Cortex of kidney (tissue), 1 donor: ENCODE measurements at places on chromosomes 1 and 21.
A peak's percentile ranks its signal among the peaks of the same experiment; 100 is the strongest.

- no peak for DNase-seq
These were observed 5.4 kb upstream of the SUMO3 start for GRCh38 chr21:44823179-44823660.

DNA sequence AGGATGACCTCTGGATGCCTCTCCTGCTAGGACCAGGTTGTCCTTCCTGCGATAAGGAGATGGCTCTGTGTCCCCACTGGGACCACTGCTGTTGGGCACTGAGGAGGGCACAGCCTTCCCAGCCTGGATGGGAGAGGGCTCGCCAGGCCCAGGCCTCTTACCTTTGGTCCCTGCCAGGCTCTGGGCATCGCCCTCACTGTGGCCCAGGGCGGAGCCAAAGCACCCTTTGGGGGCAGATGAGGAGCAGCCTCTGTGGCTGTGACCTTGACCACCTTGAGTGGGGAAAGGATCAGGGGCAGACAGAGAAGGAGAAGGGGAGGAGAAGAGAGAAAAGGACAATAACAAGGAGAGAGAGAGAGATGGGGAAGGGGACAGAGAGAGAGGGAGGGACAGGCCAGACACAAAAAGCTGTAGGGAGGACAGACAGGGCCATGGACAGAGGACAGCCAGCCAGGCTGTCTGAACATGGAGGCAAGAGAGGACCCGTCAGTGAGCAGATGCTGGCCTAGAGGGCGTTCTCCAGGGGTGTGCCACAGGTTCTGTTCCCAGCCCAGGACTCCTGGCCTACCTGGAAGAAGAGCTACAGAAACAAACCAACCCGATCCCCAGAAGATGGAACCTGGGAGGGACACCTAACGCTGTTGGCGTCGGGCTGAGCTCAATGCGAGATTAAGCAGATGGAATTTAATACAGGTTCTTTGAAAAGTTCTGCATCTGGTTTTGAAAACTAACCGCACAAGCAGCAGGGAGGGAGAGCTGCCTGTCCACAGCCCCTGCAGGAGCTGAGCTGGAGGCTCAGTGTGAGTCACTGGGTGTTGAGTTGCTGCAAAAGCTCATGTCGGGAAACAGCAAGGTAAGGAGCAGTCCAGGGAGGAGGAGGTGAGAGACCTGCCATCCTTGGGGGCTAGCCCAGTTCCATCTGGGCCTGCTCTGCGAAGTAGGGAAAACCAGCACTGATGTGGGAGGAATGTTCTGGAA lies 262.1 kb downstream of the PTPRU start:
- DNase-seq: no peak

DNA sequence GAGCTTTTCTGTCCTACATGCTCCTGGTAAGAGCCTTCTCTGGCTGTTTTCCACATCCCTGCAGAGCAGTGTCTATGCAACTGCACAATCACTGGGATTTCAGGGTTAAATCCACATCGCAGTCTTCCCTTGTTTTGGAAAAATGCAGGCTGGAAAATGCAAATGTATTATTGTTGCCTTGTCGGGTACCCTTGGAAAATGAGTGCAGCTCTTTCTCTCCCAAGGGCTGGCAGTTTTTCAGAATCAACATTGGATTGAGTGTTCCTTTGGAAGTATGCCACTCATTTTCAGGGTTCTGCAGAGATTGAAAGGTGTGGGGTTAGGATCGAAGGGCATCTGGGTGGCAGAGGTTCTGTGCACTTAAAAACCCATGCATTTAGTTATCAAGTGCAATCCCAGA lies 3.2 kb downstream of the NOS1AP start:
- DNase-seq: no peak

GRCh38 chr1:16716691-16717335 lies 23.5 kb upstream of the RNU1-4 start:
- no peak for DNase-seq

DNA sequence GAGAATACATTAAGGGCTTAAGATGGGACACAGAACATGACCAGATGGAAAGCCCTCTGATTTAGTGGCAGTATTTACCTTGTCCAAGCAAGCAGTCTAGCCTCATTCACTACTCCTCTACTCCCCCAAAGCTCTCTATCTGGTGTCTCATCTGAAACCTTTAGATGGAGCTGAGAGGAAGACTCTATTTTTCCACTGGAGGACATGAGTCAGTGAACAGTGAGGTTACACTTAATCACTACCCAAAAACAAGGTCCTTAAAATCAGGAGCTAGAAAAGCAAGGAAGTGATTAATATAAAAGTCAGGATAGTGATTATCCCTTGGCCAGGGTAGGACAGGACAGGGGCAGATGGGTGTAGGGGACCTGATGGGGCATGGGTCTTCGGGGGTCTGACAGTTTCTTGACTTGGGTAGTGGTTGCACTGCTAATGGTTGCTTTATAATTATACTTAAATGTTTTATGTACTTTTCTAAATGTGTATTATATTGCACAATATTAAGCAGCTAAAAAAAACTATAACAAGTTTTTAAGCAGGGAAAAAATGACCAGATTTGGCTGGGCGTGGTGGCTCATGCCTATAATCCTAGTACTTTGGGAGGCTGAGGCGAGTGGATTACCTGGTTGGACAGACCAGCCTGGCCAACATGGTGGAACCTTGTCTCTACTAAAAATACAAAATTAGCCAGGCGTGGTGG lies 3.0 kb downstream of the PTPN22 start:
- DNase-seq: no peak

GRCh38 chr1:45772971-45773370 lies 22.5 kb upstream of the IPP start:
- no peak for DNase-seq

DNA sequence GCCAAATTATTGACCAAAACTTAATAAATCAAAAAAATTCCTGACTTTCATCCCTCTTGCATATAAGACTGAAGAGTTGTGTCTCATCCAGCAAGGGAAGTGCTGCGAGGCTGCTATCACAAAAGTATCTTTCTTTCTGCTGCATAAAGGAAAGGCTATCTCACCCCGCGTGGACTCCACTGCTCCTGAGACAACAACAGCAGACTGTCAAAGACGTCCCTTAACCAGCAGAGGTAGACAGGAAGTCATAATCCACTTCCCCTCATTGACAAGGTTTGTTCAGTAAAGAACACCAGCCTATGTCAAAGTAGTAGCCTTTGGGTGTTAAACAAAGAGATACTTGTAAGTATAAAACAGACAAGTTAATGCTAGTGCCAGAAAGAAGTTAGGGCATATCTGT lies 29.4 kb downstream of the VPS26C start:
- DNase-seq: no peak

- DNase-seq: no peak
These were observed 178.0 kb downstream of the HIVEP3 start for GRCh38 chr1:41740630-41741239.

DNA sequence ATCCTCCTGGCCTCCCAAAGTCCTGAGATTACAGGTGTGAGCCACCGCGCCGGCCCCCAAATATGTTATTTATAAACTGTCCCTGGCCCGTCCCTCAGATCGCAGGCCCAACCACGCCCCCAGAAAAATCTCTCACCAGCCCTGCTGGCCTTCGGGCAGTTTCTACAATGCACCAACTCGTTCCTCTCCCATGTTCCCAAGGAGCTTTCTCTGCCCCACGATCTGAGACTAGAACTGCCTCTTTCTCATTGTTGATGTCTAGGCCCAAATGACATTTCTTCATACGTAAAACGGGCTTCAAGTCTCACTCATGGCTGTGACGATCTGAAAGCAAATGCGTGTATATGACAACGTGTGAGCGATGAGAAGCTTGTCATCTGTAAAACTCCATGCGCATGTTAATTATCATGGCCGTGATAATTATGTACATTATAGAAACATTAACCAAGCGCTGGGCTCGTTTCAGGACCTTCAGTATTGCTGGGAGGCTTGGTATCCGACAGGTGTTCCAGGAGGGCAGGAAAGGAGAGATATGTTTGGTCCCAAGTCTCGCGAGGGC lies 748 bp upstream of the NIPAL3 start:
- DNase-seq: no peak

GRCh38 chr1:94227624-94228023 lies 9.8 kb downstream of the ARHGAP29 start:
- DNase-seq: no peak

GRCh38 chr1:183577897-183578465 lies 12.3 kb downstream of the NCF2 start:
- no peak for DNase-seq

- no peak for DNase-seq
These were observed 37.6 kb upstream of the CTBS start for GRCh38 chr1:84611796-84612195.

- peak; percentile 44 for DNase-seq
These were observed at the start of gene DDI2 for GRCh38 chr1:15617173-15618076. Gene DDI2, plus strand, starts transcription at chr1:15617458. Its CDS starts 213 bp downstream, at chr1:15617671.

GRCh38 chr1:229781453-229781852 lies 155.4 kb downstream of the URB2 start:
- no peak for DNase-seq

- no peak for DNase-seq
These were observed 52.5 kb upstream of the TINAGL1 start for GRCh38 chr1:31523769-31524168.

DNA sequence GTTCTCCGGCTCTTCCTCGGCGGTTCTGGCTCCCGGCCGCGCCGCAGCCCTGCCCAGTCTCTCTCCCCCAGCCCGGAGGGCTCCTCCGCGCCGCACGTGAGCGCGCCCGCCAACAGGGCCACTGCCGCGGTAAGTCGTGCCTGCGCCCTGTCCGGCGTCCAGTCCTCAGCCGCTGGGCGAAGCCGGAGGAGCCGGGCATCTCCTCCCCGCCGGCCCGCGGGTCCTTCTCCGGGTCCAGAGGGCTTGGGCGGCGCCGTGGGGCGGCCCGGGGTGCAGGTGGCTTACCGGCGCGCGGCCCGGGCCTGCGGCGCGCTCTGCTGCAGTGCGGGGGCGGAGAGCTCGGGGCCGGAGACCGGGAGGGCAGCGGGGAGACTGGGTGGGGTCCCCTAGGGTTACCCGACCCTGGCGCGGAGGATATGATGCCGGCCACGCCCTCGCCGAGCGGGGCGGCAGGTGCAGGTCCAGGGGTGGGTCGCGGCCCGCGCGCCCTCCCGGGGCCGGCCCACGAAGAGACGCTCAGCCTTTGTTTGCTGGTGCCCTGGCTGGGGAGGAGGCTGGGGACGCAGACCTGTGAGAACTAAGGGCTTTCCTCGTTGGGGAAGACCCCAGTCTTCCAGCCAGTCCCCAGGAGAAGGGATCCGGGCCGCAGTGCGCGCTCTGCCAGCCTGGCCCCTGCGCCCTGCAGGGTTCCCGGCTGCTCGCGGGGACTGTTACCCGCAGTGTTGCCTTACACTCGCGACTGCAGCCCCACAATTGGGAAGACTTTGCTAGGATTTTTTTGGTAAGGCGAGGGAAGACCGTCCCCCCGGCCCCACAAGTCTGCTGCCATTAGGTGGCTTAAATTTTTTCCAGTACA lies at the start of gene DOP1B:
TSS of gene DOP1B (plus strand) at position 10 of the 856 bp plus-strand sequence. CDS start 7,910 bp downstream, outside the sequence.
- DNase-seq: no peak

GRCh38 chr1:97668945-97669344 lies 251.9 kb downstream of the DPYD start:
- DNase-seq: no peak

- DNase-seq: no peak
These were observed 17.4 kb upstream of the KCNAB2 start for GRCh38 chr1:6028042-6028850.

DNA sequence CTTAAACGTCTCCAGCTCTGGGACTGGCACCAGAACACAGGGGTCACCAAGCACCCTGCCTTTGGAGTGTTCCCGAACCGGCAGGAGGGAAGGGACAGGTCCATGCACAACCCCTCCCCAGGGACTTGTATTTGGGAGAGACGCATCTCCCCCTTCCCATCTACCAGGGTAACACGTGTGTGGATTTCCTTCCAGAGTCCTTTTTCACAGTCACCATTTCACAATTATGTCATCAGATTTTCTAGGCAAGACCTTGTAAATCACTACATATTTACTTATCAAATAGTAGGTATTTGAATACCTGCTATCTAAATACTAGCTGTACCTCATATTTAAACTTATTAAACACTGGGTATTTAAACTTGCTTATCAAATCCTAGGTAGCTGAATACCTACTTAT lies 57.4 kb upstream of the AJAP1 start:
- DNase-seq: no peak

DNA sequence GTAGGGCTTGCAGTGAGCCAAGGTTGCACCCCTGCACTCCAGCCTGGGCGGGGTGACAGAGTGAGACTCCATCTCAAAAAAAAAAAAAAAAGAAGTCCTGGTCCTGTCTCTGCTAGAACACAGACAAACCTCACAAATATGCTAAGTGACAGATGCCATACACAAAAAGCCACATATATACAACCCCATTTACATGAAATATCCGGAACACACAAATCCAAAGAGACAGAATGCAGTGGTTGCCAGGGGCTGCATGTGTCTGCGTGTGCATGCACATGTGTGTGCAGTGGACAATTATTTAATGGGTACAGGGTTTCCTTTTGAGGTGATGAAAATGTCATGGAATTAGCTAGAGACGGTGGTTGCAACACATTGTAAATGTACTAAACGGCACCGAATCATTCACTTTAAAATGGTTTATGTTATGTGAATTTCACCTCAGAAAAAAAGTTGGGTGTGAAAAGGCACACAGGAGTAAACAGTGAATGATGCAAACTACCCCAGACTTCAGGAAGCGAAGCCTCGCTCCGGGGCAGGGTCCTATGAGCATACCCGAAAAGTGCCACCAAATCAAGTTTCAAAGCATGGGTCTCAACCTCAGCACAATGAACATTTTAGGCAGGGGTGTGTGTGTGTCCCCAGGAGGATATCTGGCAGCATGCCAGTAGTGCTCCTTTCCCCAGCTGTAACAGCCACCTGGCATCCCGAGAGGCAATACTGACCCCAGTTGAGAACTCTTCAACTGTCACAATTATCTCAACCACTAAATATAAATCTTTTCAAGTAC lies 48.3 kb downstream of the GNB1 start:
- DNase-seq: no peak

DNA sequence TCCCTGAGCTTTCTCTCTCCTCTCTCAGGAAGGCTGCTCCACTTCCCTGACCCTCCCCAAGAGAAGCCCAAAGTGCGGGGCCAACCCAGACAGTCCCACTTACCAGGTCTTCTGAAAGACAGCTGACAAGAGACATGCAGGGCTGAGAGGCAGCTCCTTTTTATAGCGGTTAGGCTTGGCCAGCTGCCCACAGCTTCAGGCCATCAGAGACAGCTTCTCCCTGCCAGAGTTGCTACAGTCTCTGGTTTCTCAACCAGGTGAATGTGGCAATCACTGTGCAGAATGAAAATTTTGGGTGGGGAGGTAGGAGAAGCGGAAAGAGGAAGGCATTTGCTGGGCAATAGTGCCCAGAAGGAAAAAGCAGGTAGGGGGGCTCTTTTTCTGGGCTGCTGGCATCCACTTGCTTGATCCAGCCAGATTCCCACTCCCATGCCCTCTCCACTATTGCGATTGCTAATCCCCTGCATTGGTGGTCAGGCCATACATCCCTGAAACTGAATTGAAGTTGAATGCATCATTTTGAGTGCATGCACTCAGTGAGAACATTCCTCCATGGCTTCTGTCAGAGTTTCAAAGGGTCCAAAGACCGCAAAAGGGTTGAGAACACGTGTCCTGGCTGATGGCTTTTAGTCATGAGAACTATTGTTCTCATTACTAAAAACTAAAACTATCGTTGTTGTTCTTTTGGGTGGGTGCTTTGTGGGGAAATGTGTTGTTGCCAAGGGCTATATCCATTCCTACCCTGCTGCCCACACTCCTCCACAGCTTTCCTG lies at the start of gene S100A8:
TSS of gene S100A8 (minus strand) at position 136 of the 773 bp plus-strand sequence. CDS start 538 bp downstream, outside the sequence.
- no peak for DNase-seq
